ENCODE measurements at places on chromosomes 12 and 14. TPM values are rescaled to one million over a fixed set of nuclear protein-coding genes. Genes with fewer than 3 reads are reported as not detected.

The GZMH gene
- not detected for total RNA-seq

The KLHL33 gene
- 0.59 TPM for total RNA-seq

The FLVCR2 gene
- 14.0 TPM for total RNA-seq

The SMIM41 gene
- total RNA-seq: not detected

The RPL10L gene
- total RNA-seq: not detected

The SLCO1A2 gene
- 26.7 TPM for total RNA-seq

The SIX1 gene
- total RNA-seq: 0.45 TPM

The REM2 gene
- 1.1 TPM for total RNA-seq

The BIN2 gene
- 2.7 TPM for total RNA-seq

The KCNMB4 gene
- 53.0 TPM for total RNA-seq

The OR5AU1 gene
- total RNA-seq: not detected

The PLCZ1 gene
- not detected for total RNA-seq

The LUM gene
- 0.32 TPM for total RNA-seq

The DTX1 gene
- total RNA-seq: 39.3 TPM
